ENCODE measurements at places on chromosomes 3 and 15. TPM values are rescaled to one million over a fixed set of nuclear protein-coding genes. Genes with fewer than 3 reads are reported as not detected.

DNA sequence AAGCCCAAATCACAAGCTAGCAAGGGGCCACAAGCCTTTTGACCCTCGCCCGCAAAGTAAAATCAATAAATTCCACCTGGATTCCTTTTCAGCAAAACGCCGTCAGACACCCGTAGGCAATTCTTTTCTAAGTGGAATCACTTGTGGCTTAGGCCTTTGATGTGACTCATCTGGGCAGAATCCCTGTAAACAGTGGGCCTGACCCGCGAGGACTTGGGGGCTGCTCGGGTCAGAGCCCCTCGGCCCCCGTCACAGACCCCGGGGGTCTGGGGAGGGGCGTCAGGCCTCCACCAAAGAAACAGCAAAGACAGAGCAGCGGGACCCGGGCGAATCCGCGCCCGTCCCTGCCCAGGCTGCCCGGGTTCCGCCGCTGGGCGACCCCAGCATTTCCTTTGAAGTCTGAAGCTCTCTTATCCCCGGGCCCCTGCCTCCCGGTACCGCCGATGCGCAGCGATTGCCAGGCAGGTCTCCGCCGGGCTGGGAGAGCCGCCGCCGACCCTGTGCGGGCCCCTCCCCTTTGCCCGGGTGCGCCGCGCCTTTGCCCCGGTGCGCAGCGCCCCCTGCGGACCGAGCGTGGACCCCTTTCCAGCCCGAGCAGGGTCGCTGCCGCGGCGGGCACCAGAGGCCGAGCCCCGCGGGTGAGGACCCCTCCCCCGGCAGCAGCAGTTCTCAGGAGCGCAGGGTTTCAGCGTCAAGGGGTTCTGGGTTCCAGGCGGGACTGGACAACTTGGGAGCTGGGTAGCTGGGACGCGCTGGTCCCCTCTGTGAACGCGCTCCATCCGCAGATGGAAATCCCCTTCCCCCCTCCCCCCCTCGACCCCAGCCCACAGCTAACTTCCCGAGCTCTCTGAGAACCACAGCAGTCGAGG is 178.3 kb downstream of the UACA start:
- no peaks in the 10 kb centered on the region for H3K27me3 ChIP-seq
- H3K4me3 ChIP-seq: no peak overlapping the region
- no peak overlapping the region for H3K27ac ChIP-seq

DNA sequence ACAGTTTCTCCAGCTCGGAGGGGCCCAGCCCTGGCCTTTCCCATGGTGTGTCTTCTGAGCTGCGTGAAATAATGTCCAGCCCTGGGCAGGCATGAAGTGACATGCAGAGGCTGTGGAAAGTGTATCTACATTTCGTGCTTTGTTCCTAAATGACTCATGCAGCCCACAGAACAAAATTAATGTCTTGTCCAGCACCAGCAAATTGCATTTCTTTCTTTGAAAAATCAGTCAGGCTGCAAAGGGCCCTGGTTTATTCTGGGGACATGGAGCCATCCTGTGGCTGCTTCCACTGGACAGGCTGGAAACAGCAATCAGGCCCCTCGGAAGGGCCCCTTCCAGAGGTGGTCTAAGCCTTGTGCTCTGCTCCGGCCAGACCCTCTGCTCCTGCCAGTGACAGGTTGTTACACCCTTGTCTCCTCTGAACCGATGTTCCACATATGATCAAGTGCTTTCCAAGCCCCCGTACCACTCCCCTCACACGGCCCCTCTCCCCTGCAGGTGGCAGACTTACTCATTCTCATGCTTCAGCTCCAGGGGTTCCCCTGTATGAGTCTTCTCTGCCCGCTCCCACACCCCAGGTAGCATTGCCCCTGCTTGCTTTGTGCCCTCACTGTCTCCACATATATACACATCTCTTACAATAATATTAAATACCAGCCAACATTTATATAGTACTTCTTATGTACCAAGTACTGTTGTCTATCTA is 33.7 kb downstream of the CRYGS start:
- H3K27ac ChIP-seq: no peak overlapping the region
- no peaks in the 10 kb centered on the region for H3K36me3 ChIP-seq
- no peaks in the 10 kb centered on the region for H3K4me1 ChIP-seq
- H3K27me3 ChIP-seq: no peaks in the 10 kb centered on the region
- no peak overlapping the region for H3K4me3 ChIP-seq

GRCh38 chr3:133384331-133385027 is 15.4 kb upstream of the BFSP2 start:
- no peaks in the 10 kb centered on the region for H3K36me3 ChIP-seq
- H3K27ac ChIP-seq: no peak overlapping the region
- no peak overlapping the region for H3K4me3 ChIP-seq
- H3K4me1 ChIP-seq: peaks cover 6% of the 10 kb centered on the region
- no peaks in the 10 kb centered on the region for H3K27me3 ChIP-seq

DNA sequence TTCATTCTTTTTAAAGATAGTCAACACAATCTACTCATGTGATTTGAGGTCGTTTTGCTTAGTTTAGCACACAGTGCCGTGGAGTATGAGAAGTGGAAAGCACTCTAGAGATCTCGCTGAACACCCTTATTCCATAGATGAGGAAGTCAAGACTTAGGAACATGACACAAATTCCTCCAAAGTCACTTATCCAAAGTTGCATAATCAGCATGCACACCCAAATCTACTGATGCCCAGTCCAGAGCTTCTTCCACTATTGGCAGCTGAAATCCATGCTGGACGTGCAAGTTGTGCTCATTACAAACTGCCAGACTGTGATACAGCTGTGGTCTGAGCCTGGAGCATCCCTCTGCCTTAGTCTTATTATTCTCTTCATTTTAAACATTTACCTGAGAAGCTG is 83.5 kb upstream of the ZNF280D start:
- DNase-seq: no peak
- H3K36me3 ChIP-seq: no peaks in the 10 kb centered on the region
- H3K27me3 ChIP-seq: no peaks in the 10 kb centered on the region

GRCh38 chr3:196800742-196801434 is 61.2 kb downstream of the PAK2 start:
- H3K36me3 ChIP-seq: peaks cover 28% of the 10 kb centered on the region
- H3K4me1 ChIP-seq: peaks cover 8% of the 10 kb centered on the region
- H3K27ac ChIP-seq: no peak overlapping the region
- no peak for DNase-seq

- peak overlapping the region; percentile 92 for H3K27ac ChIP-seq
- DNase-seq: peak; percentile 21
- no peaks in the 10 kb centered on the region for H3K27me3 ChIP-seq
- H3K4me3 ChIP-seq: no peak overlapping the region
These were observed 2.3 kb upstream of the COLQ start for GRCh38 chr3:15523660-15524417.

DNA sequence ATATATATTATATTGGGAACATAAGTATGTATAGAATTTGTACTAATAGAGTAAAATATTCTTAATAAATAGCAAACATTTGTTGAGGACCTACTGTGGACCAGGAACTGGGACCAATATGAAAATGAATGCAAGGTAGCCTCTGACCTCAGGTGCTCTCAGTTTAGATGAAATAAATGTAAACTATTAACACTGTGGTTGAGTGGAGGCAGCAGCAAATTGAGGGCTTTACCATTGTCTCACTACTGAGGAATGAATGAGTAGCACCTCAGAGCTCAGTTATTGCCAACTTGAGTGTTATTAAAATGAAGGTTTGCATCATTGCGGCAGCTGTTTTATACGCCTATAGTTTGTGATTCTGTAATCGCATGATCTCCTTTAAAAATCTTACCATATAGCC is 90.9 kb upstream of the CGNL1 start:
- H3K27ac ChIP-seq: no peak overlapping the region
- peaks cover 48% of the 10 kb centered on the region for H3K36me3 ChIP-seq
- no peak overlapping the region for H3K4me3 ChIP-seq
- DNase-seq: no peak
- H3K4me1 ChIP-seq: no peaks in the 10 kb centered on the region
- H3K27me3 ChIP-seq: no peaks in the 10 kb centered on the region

DNA sequence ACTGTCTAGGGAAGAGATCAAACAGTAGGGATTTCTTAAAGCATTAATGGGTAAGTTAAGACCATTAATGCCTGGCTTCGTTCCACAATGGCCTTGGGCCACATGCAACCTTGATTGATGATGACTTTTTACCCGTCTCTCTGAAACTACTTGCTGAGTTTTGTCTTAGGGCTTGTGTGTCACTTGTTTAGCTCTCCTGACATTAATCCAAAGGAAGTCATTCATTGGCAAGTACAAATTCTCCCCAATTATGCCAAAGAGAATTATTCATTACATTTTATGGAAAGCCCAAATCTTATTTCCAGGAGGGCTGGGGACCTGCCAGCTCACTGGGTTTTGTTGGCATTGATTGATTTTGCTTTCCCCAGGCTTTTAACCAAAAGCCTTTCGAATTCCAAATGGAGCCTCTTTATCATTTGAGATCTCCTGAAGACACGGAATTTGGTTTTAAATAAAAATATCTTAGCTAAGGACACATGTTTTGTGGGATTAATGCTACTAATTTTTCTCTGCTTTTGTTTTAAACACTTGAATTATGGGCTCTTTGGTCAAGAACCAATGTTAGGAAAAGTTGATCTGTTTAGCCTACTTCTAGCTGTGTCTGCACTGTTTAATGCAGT is 40.7 kb downstream of the SERPINI1 start:
- DNase-seq: no peak
- H3K36me3 ChIP-seq: no peaks in the 10 kb centered on the region
- no peak overlapping the region for H3K27ac ChIP-seq

The FGD5 gene
- 5.0 TPM for total RNA-seq

Data from gastrocnemius medialis (tissue), 4 donors.